CD4-positive, alpha-beta memory T cell (primary cell): ENCODE measurements at places on chromosomes 12 and 14.

GRCh38 chr12:67520606-67521005, 127.9 kb upstream of the DYRK2 start:
- DNase-seq, result no peak

- DNase-seq, result no peak
These were observed 185.5 kb downstream of the FOXN3 start for GRCh38 chr14:89231426-89232113.

DNA sequence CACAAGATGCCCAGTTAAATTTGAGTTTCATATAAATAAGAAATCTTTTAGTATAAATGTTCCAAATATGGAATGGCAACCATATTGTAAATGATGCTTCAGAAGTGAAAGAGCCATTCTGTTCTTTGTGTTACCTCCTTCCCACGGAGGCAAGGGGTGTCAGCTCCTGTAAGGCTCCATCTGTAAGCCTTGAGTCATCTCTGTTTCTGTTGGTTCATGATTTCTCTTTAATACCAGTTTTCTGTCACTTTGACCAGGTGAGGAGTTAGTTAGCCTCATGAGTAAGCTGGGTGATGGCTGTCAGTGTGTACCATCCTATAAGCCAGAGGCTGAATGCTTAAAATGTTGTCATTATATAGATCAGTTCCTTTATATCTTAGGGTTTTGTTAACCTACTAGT, 61.9 kb downstream of the TMEM30B start:
- DNase-seq, result no peak

GRCh38 chr12:9606736-9607372, 862 bp downstream of the KLRB1 start:
- no peak for DNase-seq

DNA sequence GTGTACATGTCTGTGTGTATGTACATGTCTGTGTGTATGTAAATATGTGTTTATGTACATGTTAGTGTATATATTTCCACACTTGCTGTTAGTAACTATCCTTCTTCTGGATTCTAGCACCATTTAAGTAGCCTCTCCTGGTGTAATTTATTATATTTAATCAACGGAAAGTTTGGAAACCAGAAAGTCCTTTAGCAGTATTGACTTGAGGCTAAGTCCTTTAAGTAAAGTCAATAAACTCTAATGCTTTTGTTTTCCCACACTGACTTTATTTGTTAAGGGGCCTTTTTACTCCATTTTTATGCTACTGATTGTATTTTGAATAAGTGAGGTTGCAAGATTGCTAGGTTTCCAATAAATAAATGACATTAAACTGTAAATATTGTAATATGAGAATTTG, 876.4 kb upstream of the SEL1L start:
- DNase-seq, result no peak

DNA sequence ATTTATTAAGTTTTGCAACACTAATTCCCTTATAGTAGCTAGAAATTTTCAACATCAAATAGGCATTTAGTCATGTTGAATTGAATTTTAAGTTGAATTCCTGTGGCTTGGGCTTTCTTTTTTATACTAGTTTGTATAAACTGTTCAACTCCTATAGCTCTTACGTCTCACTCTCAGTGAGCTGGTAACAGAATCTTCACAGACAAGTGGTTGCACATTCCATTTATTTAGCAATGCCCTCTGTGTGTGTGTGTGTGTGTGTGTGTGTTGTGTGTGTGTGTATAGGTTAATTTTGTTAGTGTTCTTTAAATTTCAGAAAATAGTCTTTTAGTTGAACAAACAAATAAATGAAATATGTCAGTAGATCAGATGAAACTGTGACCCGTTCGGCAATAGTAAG, 425.0 kb downstream of the NPAS3 start:
- DNase-seq, result no peak

GRCh38 chr12:111268738-111269572, 99.9 kb downstream of the PHETA1 start:
- no peak for DNase-seq

DNA sequence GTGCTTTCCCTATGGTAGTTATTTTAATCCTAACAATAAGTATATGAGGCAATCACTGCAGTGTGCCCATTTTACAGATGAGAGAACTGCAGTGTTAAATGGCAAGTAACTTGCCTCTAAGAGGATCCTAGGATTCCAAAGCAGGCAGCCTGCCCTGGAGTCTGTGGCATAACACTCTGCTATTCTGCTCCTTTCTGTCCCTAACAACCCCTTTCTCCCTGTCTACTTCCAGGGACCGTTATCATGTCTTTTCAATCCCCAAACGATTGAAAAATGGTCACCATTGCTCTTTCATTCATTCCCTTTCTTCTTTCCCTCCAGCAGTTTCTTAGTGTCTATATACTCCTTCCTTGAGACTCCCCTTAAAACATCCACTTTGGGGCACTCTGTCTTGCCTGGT, 1.3 kb upstream of the ANO2 start:
- no peak for DNase-seq

GRCh38 chr12:68611094-68611805, 551 bp downstream of the RAP1B start:
- DNase-seq, result peak; percentile 53

GRCh38 chr12:40618636-40619035, 73.6 kb upstream of the CNTN1 start:
- DNase-seq, result no peak

- DNase-seq, result no peak
These were observed 28.0 kb upstream of the GARIN6 start for GRCh38 chr12:99619389-99620158.

GRCh38 chr12:127271776-127272175, 995.2 kb upstream of the TMEM132C start:
- DNase-seq, result no peak

DNA sequence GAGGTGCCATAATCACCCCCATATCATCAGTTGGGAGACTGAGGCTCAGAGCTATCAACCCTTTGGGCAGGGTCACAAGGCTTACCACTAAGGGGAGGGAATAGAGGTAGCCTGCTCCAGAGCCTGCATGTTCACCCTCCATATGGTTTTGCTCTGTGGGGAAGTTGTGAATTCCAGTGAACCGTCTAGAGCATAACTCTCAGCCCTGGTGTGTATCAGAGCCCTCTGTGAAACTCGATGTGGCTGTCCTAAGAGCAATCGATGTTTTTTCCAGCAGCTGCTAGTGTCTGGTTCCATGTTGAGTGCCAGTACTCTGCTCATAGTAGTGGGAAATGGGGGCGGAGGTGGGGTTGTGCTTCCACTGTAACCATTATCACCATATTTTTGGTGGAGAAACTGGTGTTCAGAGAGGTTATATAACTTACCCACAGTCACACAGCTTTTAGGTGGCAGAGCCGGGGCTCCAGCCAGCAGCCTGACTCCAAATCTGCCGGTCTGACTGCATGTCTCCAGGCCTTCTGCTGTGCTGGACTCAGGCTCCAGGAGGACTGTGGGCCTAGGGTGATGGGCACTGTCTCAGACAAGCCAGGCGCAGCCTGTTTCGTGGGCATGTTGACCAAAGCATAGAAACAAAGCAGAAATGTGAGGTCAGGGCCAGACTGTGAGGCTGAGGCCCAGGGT, 104.2 kb downstream of the ADCK1 start:
- no peak for DNase-seq

DNA sequence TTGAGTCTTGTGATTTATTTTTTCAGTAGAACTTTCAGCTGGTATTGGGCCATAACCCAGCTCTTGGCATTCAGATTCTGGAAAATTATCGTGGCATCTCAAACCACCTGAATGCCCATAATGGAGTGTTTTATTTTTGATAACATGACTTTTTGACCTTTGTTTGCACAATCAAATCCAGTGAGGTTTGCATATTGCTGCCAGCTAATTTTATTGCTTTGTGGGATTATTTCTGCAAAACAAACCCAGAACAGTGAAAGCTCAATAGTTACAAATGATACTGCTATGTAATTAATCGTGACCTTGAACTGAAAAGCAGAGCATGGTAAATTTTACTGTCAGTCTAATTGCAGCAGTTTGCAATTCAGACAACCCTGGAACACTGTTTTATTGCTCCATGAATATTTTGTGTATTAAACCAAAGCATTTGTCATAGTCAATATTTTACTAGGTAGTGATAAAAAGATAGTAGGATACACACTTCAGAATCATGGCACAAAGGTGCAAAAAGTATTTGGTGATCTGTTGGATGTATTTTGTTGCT, 255.2 kb upstream of the NAV3 start:
- no peak for DNase-seq

DNA sequence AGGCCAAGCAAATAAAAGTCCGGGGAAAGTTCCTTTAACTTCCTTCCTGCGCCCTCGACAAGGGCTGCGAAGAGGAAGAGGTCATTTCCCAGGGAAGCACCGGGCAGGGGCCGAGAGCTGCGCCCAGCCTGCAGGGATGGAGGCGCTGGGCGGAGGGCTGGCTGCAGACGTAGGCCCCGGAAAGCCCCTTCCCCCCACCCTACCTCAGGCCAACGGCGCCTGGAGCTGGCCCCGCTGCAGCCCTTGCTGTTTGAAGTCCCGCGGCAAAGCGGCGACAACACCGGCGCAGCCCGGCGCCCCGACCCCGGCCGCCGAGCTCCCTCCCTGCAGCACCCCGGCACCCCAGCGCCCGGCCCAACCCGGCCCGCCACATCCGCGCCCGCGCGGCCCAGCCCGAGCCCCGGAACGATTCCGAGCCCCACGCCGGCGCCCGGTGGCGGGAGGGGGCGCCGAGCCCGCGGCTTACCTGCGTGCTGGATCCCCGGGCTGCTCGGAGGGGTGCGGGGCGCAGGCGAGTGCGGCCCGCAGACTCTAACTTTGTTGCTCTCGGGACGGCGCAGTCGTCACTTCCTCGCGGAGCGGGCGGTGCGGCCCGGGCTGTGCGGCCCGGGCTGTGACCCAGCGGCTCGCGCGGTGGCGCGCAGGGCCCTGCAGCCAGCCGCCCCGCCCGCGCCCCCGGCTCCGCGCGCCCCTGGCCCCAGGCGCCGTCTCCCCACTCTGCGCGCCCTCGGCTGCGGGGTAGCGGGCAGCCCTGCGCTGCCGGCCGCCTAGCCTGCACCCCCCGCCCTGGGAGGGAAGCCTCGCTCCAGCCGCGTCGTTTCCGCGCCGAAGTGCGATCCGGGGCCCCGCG, 64.8 kb upstream of the PTGR2 start:
- peak; percentile 66 for DNase-seq

- peak; percentile 28 for DNase-seq
These were observed 1.8 kb upstream of the ZNF839 start for GRCh38 chr14:102317564-102318248.

DNA sequence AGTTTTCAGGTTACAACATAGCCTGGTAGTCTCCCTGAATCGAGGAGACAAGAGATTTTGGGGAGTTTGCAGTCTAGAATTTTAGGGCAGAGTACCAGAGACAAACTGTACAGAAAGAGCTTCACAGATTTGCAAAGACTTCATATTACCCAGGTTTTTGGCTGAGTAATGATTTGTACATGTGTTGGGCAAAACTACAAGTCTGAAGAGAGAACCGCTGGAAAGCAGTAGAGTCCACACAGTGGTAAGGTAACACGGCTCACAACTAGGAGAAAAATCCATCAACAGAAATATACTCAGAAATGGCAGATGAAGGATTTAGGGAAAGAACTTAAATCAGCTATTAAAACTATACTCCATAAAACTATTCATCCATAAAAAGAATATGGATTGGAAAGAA, 25.7 kb downstream of the FBXO33 start:
- DNase-seq, result no peak
